ENCODE measurements at places on chromosomes 7 and 10.

DNA sequence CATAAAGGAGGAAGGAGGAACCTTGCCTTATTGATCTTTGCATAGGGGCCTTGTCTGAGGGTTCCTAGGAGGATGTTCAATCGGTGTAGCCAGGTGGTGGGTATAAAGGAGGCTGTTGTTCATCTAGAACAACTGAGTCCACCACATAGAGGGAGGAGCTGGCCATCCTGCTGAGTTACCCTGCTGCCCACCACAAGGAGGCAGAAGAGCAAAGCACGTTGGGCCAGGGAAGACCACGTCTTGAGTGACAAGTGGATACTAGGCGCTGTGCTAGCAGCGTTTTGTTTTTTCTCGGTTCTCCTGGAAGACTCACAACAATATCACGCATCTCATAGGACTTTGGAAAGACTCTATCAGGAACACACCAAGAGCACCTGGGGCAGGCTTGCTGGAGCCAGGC is 20.0 kb downstream of the FOXI2 start:
- no peak for DNase-seq

DNA sequence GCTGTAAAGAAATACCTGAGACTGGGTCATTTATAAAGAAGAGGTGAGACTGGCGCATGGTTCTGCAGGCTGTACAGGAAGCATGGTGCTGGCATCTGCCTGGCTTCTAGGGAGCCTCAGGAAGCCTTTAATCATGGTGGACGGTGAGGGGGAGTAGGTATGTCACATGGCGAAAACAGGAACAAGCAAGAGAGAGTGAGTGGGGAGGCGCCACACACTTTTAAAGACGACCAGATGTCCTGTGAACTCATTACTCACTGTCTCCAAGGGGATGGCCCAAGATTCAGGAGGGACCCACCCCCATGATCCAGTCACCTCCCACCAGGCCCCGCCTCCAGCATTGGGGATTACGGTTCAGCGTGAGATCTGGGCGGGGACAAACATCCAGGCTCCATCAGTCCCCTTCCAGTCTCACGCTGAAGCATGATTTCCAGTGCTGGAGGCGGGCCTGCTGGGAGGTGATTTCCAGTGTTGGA is 3.2 kb downstream of the ZNF316 start:
- peak; percentile 31 for DNase-seq

- no peak for DNase-seq
These were observed 35.0 kb downstream of the INPP5A start for GRCh38 chr10:132572545-132572937.

GRCh38 chr10:74586088-74586585 is 240.3 kb upstream of the KAT6B start:
- peak; percentile 50 for DNase-seq

- no peak for DNase-seq
These were observed 44.1 kb downstream of the RALA start for GRCh38 chr7:39667341-39667923.

- DNase-seq, result no peak
These were observed 27.7 kb upstream of the SLC25A13 start for GRCh38 chr7:96349572-96349971.

- no peak for DNase-seq
These were observed 10.2 kb downstream of the BRI3 start for GRCh38 chr7:98291717-98292116.

GRCh38 chr7:458511-459245 is 61.0 kb downstream of the PDGFA start:
- no peak for DNase-seq

DNA sequence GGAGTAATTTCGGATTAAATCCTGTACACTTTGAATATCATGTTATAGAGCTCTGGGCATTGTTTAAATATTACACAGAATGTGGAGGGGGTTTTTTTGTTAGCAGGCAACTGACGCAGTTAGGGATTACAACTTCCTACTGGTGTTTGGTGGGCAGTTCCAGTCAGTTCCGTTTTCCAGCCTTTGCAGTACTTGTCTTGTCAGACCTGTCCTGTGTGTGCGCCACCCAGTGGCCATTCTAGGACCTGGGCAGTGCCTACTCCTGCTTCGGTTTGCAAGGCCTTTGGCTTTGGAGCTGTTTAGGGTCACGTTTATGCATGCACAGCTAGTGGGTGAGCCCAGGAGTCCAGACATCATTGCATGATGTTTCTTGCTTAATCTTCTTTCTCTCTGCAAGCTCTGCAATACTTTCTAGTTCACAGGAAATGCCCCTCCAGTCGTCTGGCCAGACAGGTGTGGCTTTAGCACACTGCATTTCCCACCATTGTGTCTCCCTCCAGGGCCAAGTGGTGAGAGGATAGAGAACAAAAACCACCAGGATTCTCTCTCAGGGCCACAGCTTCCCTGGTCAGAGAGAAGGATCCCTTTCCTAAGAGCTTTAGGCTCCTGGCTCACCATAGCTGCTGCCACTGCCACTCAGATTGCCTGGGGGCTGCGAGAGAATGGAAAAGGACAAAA is 96.5 kb upstream of the TARP start:
- peak; percentile 91 for DNase-seq

DNA sequence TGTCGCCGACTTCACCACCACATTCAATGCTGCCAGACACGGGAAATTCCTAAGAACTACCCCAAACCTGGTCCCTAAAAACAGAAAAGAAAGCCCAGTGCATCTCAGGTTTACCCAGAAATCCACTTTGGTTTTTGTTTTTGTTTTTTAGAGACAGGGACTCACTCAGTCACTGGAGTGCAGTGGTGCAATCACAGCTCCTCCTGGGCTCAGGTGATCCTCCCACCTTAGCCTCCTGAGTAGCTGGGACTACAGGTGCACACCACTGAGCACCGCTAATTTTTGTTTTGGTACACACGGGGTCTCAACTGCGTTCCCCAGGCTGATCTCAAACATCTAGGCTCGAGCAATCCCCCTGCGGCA is 22.8 kb downstream of the MAD1L1 start:
- DNase-seq, result no peak

- DNase-seq, result no peak
These were observed 495.3 kb downstream of the LRMDA start for GRCh38 chr10:75926763-75927162.

DNA sequence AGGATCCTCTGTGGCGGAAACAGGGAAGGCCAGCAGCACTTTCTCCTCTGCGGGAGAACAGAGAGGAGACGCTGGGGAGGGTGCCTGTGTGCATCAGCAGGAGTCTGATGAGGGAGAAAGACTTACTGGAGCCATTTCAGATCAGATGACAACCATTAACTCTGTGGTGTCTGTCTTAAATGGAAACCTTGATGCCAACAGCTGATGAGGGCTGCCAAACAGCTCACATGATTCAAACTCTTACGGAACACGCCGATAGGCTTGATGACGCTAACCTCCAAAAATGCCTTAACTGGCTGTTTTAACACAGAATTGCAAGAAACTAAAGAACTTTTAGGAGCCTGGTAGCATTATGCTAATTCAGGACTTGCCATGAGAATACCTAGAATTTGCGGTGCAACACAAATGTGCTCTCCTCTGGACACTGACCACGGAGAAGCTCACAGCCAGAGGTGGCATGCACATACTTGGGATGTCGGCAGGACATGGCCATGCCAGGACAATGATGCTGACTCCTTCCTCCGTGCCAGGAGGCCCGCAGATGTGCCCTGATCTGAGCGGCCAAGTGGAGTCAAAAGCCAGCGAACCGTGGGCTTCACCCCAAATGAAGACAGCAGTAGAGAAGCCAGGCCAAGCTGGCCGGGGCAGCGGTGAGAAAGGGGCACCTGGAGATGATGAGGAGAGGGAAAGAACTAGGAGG is 154.9 kb downstream of the ZMYND11 start:
- no peak for DNase-seq

- no peak for DNase-seq
These were observed 25.2 kb downstream of the RAPGEF5 start for GRCh38 chr7:22331704-22332103.

DNA sequence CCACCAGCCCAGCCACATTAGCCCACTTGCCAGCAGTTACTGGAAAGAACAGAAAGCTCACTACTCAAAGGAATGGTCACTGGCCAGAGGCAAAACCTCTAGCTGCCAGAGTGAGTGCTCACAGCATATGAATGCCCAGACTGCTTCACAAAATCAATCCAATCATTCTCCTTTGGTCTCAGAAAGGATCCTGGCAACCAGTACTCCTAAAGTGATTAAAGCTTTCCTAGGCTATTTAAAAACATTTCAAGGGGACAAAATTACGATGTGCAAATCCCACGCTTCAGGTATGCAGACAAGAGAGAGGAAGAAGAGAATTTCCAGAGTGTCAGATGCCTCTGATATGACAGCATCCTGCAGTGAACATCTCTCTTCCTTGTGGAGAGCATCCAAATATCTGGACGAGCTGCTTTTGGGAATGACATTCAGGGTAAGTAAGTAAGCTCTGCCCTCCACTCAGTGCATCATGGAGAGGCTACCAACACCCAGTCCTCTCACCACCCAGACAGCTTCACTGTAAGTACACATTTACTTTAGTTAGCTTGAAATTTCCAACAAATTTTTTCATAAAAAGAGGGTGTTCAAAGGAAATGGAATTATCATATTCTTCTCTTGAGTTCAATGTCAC is 25.1 kb downstream of the ICA1 start:
- DNase-seq, result no peak

- DNase-seq, result no peak
These were observed 96.7 kb downstream of the SEMA3D start for GRCh38 chr7:85090143-85090542.

DNA sequence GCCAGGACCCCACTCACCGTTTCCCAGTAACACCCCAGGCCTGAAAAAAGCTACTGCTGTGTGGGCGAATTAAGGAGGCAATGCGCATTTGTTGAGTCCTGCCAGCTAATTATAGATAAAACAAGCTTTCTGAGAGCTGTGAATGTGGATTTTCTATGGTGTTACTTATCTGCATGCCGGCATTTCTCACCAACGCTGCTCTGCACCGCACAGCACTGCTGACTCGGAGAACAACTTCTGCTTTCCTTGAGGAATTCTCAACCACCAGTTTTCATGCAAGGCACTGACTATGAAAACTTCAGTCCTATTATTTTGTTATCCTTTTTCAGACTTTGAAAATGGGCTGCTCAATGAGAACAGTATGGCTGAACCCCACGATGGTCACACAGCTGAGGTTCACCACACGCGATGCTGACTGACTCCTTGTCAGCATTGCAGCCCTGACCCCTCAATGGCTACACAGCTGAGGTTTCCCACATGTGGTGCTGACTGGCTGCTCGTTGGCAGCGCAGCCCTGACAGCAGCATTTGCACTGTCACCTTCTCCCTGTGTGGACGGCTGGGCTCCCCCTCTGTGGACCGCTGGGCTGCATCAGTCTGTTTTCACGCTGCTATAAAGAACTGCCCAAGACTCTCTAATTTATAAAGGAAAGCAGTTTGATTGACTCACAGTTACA is 190.6 kb downstream of the DIP2C start:
- no peak for DNase-seq

DNA sequence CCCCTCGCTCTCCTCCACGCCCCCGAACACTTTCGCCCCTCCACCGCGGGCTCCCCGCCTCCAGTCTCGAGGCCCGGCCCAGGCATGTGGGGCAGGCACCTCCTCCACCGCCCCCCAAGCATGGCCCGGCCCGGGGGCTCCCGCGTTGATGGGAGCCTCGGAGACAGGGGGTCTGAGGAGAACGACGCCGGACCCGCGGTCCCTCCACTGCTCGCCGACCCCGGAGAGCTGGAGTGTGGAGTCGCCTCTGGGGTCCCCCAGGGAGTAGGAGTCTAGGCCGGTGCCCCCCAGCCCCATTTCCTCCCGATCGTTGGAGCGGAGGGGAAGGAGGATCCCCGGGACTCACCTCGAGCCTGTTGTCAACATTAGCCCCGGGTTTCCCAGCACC is 206 bp downstream of the UPF2 start:
- peak; percentile 8 for DNase-seq

DNA sequence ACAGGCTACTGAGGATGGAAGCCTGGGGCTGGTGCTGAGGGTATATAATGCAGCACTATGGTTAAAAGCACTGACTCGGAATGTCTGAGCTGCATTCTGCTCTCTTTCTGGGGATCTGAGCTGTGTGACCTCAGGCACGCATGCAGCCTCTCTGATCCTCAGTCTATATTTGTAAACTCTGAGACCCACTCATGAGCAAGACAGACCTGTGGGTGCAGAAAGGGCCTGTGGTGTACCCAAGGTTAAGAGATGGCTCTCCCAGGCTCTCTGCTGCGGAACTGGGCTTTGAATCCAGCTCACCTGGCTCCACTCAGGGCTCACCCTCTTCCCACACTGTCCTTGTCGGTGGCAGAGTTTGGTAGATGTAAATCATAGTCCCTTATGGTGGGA is 89.9 kb downstream of the CHST15 start:
- DNase-seq, result no peak

DNA sequence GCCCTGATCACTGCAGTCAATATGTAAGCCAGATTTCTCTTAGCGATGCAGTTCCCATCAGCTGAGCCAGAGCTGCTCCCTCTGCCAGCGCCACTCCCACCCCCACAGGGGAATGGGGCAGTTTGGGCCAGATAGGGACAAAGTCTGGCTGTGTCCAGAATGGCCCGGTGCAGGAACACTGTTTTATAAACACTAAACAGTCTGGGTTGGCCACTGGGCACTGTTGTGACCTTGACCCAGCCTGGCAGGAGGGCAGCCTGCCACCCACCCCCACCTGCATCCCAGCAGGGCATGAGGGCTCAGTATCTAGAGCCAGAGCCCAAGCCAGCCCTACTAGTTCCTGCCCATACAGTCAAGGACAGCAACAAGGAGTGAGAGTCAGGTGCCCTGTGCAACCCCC is 1.3 kb downstream of the OGDHL start:
- no peak for DNase-seq

DNA sequence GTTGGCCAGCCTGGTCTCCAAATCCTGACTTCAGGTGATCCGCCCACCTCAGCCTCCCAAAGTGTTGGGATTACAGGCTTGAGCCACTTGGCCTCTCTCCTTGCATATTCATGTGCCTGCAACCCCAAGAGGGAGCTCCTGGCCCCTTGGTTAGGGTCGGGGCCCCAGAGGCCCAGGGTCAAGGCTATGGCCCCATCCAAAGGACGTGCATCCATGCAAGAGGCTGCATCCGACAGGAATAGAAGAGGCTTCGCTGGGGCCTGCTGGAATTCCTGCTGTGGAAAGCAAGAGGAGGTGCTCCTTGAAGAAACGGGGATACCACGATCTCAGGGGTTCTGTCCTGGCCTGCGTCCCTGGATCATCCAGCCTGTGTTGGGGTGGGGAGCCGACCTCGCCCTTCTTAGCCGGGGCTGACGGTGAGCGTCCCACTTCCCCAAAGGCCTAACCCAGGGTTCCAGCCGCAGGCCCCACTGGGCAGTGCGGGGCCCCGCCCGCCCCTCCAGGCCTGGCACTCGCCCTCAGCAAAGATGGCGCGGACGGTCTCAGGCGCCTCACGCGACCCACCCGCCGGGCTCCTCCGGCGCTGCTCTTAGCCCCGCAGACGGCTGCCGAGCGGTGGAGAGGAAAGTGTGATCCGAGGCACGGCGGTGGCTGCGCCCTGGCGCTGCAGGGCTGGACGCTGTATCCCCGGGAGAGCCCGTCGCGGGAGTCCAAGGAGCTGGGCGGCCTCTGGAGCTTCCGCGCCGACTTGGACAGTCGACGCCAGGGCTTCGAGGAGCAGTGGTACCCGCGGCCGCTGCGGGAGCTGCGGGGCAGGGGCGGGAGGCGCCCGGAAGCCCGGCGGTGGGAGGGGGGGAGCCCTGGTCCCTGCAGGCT is 54.7 kb downstream of the ZNF727 start:
- no peak for DNase-seq
